ENCODE measurements at places on chromosomes 6 and 20.

DNA sequence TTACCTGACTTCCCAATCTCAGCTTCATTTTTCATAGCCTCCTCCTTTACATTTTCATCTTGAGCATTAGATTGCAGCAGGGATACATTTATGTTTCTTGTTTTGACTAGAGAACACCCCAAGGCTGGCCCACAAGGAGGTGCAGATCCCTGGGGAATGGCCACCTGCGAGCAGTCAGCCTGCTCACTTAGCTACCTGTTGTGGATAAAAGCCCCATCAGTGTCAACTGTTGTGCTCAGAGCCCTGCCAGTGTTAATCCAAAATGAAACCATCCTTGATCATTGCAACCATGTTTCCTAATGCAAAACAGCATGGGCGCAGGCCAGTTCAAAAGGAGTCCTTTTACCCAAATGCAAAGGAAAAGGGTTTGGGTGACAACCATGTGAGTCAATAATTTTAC lies 50.8 kb downstream of the CNR1 start:
- DNase-seq = no peak

- peak; percentile 84 for DNase-seq
Observed at GRCh38 chr20:21027569-21027968, 78.6 kb downstream of the LINC00237 start.

DNA sequence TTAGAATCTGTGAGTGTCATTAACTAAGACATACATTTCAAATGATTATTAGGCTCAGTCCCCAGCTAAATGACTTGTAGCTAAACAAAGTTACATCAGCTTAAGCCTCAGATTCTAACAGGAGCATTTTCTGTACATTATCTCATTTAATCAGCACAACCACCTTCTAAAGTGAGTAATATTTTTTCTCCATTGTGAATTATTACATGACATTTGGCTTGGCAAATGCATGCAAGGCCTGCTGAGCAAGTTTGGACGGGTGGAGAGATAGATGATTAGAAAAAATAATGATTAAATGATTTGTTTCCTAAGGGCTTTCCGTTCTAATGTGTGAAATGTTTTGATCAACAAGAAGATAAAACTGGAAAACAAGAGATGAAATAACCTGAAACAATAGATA lies 20.7 kb downstream of the DCBLD1 start:
- DNase-seq = no peak

DNA sequence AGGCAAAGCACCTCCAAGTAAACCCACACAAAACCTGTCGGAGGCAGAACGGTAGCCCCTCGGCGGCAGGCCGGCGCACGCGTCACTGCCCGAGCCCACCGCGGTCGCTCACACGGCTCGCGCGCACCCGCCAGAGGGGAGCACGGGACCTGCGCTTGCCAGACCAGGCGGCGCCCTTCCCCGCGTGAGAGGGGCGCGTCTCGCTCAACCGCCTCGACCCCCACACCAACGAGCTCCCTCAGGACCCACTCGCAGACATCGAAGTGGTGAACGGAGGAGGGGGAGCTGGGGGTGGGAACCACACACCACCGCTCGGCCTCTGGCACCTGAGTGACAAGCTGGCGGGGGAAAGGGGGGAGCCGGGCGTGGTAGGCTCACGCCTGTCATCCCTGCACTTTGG lies 1513.4 kb upstream of the DEFB115 start:
- no peak for DNase-seq

GRCh38 chr6:88165844-88166492 lies at the start of gene CNR1:
CNR1 (minus strand) TSS chr6:88166347; CDS start chr6:88145274, 21,073 bp downstream.
- peak; percentile 41 for DNase-seq

- DNase-seq = no peak
Observed at GRCh38 chr6:51342393-51342792, 523.7 kb downstream of the TFAP2B start.

GRCh38 chr20:40686434-40686882 lies 2.6 kb downstream of the MAFB start:
- no peak for DNase-seq

- no peak for DNase-seq
Observed at GRCh38 chr6:90893400-90893799, 306.5 kb upstream of the MAP3K7 start.

- no peak for DNase-seq
Observed at GRCh38 chr20:15700147-15700765, 873.0 kb downstream of the KIF16B start.

GRCh38 chr6:128520436-128521281 lies at the start of gene PTPRK:
PTPRK (minus strand) TSS chr6:128520599; CDS start chr6:128520358, 241 bp downstream.
- peak; percentile 87 for DNase-seq

DNA sequence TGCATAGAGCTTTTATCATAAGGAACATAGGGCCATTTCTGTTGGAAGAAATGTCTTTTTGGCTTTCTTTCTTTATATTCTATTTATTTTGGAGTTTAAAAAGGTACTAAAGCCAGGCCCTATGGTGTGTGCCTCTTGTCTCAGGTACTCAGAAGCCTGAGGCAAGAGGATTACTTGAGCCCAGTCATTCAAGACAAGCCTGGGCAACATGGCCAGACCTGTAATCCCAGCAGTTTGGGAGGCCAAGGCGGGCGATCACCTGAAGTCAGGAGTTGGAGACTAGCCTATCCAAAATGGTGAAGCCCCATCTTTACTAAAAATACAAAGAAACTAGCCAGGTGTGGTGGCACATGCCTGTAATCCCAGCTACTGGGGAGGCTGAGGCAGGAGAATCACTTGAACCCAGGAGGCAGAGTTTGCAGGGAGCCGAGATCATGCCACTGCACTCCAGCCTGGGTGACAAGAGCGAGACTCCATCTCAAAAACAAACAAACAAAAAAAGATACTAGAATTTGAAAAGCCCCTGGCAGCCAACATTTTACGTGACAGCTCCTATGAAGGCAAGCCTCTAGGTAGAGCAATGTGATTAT lies 80.0 kb downstream of the CBFA2T2 start:
- no peak for DNase-seq

GRCh38 chr6:30345852-30346251 lies 896 bp downstream of the RPP21 start:
- DNase-seq = no peak

DNA sequence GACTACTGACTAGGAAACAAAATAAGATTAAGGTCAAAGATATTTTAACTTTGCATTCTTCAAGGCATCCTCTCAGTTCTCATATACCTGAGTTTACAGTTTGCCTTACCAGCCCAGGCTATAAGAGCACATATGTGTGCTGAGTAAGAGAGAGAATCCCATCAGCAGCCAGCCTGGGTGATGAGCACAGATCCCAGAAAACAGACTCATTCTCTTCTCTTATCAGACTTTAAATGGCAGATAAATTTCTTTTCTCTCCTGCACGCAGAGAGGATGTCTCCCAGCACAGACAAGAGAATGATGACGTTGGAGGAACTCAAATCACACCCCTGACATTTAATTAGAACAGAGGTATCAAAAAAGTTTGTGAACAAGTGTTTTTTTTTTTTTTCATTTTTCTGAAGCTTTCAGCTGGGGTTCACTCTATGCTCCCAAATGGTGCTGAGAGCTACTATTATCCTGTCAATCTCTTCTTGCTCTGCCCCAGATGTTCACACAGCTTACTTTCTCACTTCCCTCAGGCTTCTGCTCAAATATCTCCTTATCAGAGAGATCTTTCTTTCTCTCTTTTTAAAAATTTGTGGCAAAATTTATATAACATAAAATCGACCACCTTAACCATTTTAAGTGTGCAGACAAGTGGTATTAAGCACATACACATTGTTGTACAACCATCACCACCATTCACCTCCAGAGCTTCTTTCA lies 22.4 kb upstream of the HACE1 start:
- DNase-seq = no peak
